Stimulated activated CD4-positive, alpha-beta T cell treated with anti-CD3 and anti-CD28 coated beads, Interleukin-1b, Interleukin-23, amount 100 ng/mL, for 4 hours (primary cell): ENCODE measurements at places on chromosomes 5 and 9.
A peak's percentile ranks its signal among the peaks of the same experiment; 100 is the strongest.

GRCh38 chr5:14571901-14572300, 9.7 kb upstream of the OTULINL start:
- no peak for DNase-seq

- DNase-seq = no peak
Measured at GRCh38 chr5:96051401-96051830, 89.8 kb upstream of the ELL2 start.

GRCh38 chr9:105146677-105147076, 97.8 kb upstream of the SLC44A1 start:
- no peak for DNase-seq

DNA sequence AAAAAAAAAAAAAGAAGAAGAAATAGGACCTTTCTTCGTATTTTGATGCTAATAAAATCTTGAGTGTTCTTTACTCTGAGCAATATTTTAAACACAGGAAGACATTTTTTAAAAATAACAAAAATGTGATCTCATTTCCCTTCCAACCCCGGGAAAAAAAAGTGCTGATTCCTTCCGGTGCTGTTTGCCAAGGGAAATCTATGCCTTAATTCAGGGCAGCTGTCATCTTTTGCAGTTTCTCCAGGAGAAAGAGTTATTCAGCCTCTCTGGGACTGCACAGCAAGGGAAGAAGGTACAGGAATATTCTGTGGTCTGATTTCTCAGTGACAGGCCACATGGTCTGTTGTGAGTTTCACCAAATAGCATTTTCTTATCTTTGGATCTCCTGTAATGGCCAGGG, 291.9 kb upstream of the IRX1 start:
- DNase-seq = no peak

DNA sequence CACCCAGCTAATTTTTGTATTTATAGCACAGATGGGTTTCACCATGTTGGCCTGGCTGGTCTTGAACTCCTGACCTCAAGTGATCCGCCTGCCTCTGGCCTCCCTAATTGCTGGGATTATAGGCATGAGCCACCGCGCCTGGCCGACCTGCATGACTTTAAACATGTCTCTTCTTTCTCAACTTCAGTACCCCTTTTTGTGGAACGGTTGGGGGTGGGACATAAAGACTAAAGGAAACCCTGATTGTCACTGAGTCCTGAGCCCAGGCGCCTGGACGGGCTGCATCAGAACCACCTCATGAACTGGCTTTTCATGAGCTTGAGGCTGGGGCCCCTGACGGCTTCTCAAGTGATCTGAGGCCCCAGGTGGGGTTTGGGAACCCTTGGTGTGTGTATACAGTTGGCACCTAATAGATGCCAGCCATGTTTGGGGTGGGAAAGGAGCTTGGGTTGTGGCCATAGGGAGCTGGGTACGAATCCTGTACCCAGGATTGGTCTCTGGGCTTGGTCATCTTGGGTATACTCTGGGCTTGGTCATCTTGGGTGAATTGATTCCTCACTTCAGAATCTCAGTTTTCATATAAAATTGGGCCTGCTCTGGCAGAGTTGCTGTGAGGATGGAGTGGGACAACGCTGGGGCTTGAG, 2.2 kb downstream of the GRK6 start:
- DNase-seq = no peak

DNA sequence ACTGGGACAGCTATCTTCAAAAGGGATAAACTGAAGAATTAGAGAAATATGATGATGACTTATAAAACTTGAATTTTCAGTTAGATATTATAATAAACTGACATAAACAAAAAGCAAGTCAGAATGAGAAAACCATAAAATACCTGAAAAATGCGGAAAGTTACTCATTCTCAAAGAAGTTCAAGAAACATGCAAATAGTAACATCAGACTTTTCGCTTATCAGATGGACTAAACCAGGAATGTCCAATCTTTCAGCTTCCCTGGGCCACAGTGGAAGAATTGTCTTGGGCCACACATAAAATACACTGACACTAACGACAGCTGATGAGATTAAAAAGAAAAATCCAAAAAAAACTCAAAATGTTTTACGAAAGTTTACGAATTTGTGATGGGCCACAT, 53.9 kb downstream of the DROSHA start:
- DNase-seq = no peak

- no peak for DNase-seq
Measured at GRCh38 chr9:34648673-34649072, 2.2 kb downstream of the GALT start.

- no peak for DNase-seq
Measured at GRCh38 chr9:113931140-113931539, 55.0 kb downstream of the ZNF618 start.

DNA sequence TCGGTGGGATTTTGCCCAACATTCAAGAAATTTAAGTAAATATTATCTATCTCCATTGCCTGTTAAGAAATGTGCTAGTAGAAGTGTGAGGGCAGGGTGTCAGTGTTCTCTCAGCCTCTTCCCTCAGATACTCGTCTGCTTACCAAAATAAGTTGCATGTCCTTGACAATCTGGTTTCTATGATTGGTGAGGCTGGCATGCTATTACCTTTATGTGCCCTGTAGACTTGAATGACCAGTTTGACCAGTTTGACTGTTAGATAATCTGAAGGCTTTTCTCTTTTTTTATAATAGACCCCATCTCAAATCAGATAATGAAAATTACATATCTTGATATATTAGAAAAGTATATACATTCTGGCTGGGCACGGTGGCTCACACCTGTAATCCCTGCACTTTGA, 348 bp downstream of the CATSPER3 start:
- DNase-seq = no peak

DNA sequence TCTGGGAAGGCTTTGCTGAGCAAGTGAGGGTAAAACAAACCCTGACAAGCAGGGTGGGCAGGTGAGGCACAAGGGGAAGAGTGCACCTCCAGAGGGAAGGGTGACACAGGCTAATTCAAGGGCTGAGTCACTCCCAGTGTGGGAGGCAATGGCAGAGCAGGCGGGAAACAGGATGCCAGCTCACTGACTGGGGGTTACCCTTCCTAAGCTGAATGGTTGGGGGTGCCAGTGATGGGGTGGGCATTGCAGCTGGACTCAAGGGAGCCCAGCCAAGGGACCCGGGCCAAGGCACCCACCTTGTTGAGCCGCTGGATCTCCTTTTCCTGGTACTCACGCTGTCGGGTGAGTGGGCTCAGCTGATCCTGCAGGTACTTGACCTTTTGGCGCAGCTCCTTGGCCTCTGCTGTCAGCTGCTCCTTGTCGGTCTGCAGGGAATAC, 18.4 kb downstream of the GPX3 start:
- no peak for DNase-seq

- no peak for DNase-seq
Measured at GRCh38 chr9:95486318-95486717, 30.5 kb downstream of the PTCH1 start.

DNA sequence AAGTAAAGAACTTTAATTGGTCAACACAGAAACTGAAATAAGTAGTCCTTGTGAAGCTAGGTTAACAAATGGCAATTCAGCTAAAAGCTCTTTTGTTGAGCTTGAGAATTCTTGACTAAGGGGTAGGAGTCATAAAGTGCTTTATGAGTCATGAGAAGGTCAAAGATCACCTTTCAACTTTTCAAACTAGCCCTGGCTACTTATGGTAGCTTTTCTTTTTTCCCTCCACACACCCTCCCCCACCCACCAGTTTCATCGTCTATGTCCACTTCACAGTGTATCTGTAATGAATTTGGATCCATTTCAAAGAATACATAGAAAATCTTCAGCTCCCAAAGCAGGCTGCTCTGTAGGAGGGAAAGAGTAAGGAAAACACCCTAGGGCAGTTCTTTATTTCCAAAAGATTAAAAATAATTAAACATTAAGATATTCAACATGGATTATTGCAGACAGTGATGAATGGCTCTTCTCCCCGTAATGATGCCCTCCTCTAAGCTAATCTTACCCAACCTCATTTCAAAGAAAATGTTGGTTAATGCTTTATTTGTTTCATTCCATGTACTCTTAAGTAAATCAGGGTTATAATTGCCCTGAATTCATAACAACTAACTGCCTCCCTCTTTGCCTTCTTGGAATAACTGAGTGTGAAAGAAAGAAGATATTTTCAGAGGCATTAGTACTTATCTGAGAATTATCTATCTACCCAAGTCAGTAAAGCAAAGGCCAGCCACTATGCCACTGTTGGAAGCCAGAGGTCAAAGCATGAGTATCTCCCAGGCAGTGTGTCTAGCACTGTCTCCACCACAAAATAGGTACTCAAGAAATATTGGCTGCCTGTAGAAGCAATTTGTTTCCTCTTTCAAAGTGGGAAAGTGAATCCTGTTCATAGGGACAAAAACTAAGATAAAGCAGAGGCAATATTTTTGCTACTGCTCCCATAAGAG, 290.6 kb downstream of the PIK3R1 start:
- DNase-seq = no peak

DNA sequence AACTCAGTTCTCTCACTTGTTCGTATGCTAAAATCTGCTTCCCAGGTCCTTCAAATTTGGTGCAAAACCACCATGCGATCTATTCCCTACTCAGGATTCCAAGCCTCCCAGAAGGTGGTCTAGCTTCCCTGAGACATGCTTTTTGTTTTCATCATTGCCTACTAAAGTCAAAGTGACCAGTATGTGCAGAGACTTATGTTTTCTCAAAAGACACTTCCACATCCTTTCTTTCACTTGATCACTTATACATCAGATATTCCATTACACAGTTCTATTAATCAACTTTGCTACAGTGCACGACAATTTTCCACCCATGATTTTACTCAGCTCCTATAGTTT, 242.1 kb downstream of the PAPPA start:
- DNase-seq = no peak

GRCh38 chr5:60520451-60521227, 179.3 kb downstream of the DEPDC1B start:
- no peak for DNase-seq

- DNase-seq = no peak
Measured at GRCh38 chr9:17878810-17879370, 300.0 kb downstream of the SH3GL2 start.

DNA sequence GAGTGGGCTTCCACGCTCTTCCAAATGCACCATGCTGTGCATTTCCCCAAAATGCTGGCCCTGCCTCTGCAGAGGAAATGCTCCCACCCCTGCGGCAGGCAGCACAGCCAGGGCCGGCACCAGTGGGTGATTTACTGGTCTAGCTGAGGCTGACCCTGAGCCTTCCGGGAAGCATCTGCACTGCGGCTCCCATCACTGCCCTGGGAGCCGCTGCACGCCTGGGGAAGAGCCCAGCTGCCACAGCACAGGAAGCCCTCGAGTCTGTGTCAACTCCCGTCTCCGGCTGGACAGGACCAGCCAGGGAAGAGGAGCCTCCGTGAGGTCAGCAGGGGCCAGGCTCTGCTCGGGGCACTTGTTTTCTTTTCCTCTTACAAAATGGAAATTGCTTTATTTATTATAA, 25.1 kb upstream of the EEIG1 start:
- no peak for DNase-seq

GRCh38 chr9:33816327-33817252, at the start of gene UBE2R2:
Gene UBE2R2 (plus strand): TSS chr9:33817160. CDS start chr9:33817758, 598 bp downstream.
- peak; percentile 94 for DNase-seq

- DNase-seq = no peak
Measured at GRCh38 chr5:73443829-73444498, 4.6 kb downstream of the FOXD1 start.

DNA sequence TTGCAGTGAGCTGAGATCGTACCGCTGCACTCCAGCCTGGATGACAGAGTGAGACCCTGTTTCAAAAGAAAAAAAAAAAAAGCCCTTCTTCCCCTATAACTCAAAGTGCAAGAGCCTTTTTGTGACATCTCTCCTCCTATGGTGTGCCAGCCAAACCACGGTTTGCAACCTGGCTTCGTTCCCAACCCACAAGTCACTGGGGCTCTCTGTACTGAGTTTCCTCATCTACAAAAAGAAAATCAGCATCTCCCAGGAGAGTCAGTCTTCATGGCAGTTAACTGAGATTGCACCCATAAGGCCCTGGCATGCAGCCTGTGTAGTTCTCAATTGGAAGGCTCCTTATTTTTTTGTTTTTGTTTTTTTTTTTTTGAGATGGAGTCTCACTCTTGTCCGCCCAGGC, 14.8 kb downstream of the ODF2 start:
- no peak for DNase-seq

DNA sequence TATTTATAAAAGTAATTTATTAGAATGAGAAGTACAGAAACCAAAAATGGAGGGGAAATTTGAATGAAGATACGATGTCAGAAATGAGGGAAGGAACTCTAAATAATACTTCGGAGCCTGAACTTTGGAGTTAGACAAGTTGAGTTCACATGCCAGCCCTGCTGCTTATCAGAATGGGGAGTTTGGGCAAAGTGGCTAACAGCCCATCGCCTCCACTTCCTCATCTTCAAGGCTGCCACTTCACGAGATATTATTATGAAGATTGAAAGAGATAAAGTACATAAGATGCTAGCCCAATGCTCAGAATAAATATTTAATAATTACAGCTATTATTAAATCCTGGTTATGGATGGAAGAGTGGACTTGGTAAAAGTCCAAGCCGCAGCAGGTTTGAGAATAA, 56.2 kb upstream of the ABCA1 start:
- DNase-seq = no peak

- DNase-seq = no peak
Measured at GRCh38 chr9:114825126-114825795, 19.4 kb upstream of the TNFSF15 start.

GRCh38 chr5:154868702-154869101, 10.3 kb downstream of the CNOT8 start:
- no peak for DNase-seq

GRCh38 chr5:40518485-40518917, 161.2 kb upstream of the PTGER4 start:
- no peak for DNase-seq

DNA sequence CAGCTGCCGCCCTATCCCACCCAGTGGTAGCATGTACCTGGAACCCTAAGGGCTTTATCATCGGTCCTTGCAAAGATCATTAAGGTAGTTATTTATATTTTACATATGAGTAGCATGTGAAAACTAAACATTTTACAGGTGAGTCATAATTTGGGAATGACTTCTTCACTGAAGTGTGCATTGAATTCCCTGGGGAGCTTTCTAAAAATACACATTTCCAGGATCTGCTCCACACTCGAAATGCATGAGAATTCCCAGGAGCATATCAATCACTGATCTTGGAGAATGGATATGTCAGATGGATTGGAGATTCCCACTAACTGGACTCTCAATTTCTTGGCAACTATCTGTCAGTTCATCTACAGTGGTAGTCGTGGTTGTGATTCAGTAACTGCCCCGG, 717.5 kb downstream of the IRX1 start:
- no peak for DNase-seq

GRCh38 chr9:131982671-131983239, 96.9 kb downstream of the MED27 start:
- no peak for DNase-seq

DNA sequence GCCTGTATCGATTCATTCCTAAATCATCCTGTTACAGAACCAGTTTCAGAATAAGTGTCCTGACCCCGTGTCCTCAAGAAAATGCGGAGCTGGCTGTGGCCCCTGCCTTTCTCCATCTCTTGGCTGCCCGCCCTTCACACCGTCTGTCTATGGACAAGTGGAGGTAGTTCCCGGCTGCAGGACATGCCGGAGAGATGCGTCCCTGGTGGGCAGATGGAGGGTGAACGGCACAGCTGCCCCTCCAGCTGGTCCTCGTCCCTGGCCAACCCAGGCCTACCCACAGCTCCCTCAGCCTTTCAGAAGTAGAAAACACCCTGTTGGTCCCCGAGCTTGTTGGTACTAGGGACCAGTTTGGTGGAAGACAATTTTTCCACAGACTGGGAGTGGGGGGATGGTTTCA, 14.8 kb upstream of the EXOC3 start:
- DNase-seq = no peak

GRCh38 chr9:72984991-72985390, 32.1 kb upstream of the ALDH1A1 start:
- no peak for DNase-seq
